SJCRH30 (cell line): ENCODE measurements at places on chromosomes 3 and 15. TPM values are rescaled to one million over a fixed set of nuclear protein-coding genes. Genes with fewer than 3 reads are reported as not detected.

GRAMD1C gene
- 1.6 and 2.5 TPM in 2 replicates for total RNA-seq

NSUN3 gene
- total RNA-seq = 10.1 and 16.4 TPM in 2 replicates

RTP1 gene
- total RNA-seq = not detected in 2 replicates

NANOGP8 gene
- total RNA-seq = not detected in 2 replicates

MED12L gene
- not detected in 2 replicates for total RNA-seq

APEH gene
- 61.8 and 63.0 TPM in 2 replicates for total RNA-seq

SLC38A3 gene
- total RNA-seq = 1.4 and 2.9 TPM in 2 replicates

ROPN1 gene
- total RNA-seq = not detected in 2 replicates

PAK6 gene
- not detected in 2 replicates for total RNA-seq

GXYLT2 gene
- 7.0 and 7.2 TPM in 2 replicates for total RNA-seq

CHL1 gene
- not detected in 2 replicates for total RNA-seq

DCUN1D1 gene
- 33.7 and 34.5 TPM in 2 replicates for total RNA-seq

PRR23A gene
- not detected in 2 replicates for total RNA-seq

GRIP2 gene
- total RNA-seq = 0.57 and 0.96 TPM in 2 replicates

CSPG4 gene
- 10.4 and 11.1 TPM in 2 replicates for total RNA-seq

GANC gene
- 20.2 and 20.3 TPM in 2 replicates for total RNA-seq

NPAP1 gene
- not detected in 2 replicates for total RNA-seq
